ENCODE measurements at places on chromosomes 5 and 9.

DNA sequence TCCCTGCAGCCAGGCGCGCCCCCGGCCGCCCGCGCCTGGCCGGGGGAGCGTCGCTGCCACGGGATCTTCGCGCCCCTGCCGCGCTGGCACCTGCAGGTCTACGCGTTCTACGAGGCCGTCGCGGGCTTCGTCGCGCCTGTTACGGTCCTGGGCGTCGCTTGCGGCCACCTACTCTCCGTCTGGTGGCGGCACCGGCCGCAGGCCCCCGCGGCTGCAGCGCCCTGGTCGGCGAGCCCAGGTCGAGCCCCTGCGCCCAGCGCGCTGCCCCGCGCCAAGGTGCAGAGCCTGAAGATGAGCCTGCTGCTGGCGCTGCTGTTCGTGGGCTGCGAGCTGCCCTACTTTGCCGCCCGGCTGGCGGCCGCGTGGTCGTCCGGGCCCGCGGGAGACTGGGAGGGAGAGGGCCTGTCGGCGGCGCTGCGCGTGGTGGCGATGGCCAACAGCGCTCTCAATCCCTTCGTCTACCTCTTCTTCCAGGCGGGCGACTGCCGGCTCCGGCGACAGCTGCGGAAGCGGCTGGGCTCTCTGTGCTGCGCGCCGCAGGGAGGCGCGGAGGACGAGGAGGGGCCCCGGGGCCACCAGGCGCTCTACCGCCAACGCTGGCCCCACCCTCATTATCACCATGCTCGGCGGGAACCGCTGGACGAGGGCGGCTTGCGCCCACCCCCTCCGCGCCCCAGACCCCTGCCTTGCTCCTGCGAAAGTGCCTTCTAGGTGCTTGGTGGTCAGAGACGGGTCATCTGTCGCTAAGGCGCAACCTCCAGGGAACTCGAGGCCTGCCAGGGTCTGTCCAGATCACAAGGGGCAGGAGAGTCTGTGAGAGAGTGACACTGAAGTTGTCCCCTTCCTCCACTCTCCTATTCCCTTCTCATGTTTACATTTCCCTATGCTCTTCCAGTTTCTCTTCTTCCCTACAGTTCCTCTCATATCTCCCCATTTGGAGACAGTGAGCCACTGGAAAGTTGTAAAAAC is 1.3 kb downstream of the GPR150 start:
- H3K27ac ChIP-seq: no peak overlapping the region
- H3K4me3 ChIP-seq: peak overlapping the region; percentile 74
- no peaks in the 10 kb centered on the region for H3K27me3 ChIP-seq

DNA sequence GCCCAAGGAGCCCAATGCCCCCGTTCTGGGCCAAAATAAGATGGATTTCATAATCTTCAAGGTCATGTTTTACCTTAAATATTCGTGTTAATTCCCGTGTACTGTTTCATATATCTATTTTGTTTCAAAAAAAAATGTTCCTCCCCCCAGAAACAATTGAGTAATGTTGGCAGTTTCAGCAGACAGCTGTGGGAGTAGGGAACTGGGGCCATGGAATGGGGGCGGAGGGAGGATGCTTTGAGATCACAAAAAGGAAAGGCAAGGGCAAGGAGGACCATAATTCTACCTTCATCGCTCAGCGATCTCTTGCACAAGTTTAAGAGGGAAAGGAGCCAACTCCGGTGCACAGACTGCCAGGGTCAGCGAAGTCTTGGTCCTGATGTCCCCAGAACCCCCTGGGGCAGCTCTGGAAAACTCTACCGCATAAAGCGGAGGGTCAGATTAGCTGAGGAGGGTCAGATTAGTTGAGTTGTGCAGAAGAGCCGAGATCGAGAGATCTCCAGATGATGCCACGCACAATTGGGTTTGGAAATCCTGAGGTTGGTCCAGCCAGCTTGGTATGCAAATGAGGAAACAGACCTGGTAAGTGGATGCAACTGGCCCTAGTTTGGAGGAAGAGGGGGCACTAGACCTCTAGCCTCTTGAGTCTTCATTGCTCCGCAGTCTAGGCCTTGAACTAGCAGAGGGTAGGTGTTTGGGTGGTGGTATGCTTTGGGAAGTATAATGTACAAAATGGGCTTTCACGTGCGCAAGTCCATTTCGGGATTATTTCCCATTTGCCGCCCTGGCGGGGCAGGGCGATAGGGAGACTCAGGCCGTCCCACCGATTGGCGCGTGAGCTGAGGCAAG is 24.0 kb downstream of the CDKN2A start:
- no peak for DNase-seq
- H3K27me3 ChIP-seq: peaks cover 82% of the 10 kb centered on the region
- peaks cover 5% of the 10 kb centered on the region for H3K36me3 ChIP-seq

- no peaks in the 10 kb centered on the region for H3K36me3 ChIP-seq
- DNase-seq: no peak
- H3K4me3 ChIP-seq: no peak overlapping the region
- no peaks in the 10 kb centered on the region for H3K27me3 ChIP-seq
- no peak overlapping the region for H3K27ac ChIP-seq
These were observed 27.6 kb downstream of the GLRA1 start for GRCh38 chr5:151897020-151897552.

DNA sequence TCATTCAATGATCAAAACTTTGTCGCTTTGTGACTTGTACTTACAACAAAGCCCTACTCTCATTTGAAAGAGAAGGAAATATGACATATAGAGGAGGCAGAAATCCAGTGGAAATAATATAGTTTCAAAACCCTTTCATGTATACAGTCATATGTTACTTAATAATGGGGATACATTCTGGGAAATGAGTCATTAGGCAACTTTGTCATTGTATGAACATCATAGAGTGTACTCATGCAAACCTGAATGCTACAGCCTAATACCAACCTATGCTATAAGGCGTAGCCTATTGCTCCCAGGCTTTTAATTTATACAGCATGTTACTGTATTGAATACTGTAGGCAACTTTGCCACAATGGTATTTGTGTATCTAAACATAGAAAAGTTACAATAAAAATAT is 69.0 kb upstream of the SMC2 start:
- no peaks in the 10 kb centered on the region for H3K27me3 ChIP-seq
- H3K4me1 ChIP-seq: no peaks in the 10 kb centered on the region
- no peaks in the 10 kb centered on the region for H3K36me3 ChIP-seq
- no peak overlapping the region for H3K4me3 ChIP-seq
- no peak for DNase-seq
